ENCODE measurements at places on chromosomes 1 and 21.

GRCh38 chr1:23354245-23354644, 10.2 kb upstream of the HNRNPR start:
- DNase-seq = no peak

GRCh38 chr1:3355894-3356826, 98.3 kb upstream of the ARHGEF16 start:
- no peak for DNase-seq

DNA sequence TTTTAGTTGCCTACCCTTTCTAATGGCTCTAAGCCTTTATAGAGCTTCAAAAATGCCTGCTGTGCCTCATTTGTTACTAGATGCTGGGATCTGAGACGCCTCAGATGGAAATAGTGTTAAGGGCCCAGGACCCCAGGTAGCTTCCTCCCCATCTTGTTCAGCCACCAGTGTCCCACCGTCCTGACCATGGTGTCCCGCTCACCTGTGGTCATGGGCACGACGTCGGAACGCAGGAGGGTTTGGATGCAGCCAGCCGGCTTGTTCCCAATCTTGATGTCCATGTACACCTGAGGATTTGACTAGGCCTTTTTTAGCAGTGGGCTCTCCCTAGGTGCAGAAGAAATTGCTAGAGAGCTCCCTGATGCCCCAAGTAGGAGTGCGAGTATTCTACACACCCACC, 31.1 kb downstream of the PABPC4 start:
- DNase-seq = no peak

GRCh38 chr1:201309416-201309815, 26.1 kb downstream of the PKP1 start:
- DNase-seq = no peak

DNA sequence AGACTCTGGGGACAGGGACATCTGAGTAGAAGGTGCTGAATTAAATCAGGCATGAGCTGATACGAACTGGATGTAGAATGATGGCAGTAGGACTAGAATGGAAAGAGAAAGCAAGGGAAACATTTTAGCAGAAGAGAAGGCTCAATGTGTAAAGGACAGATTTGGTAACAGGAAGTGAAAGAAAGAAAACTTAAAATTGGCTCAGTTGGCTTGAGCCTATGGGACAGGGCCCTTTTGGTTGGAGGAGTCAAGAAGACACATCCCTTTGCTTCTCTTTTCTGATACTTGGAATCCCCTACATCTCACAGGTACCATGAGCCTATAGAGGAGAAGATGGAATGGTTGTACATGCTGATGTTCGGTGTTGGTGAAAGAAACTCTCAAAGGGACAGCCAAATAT, 300.6 kb upstream of the PLXNA2 start:
- no peak for DNase-seq

DNA sequence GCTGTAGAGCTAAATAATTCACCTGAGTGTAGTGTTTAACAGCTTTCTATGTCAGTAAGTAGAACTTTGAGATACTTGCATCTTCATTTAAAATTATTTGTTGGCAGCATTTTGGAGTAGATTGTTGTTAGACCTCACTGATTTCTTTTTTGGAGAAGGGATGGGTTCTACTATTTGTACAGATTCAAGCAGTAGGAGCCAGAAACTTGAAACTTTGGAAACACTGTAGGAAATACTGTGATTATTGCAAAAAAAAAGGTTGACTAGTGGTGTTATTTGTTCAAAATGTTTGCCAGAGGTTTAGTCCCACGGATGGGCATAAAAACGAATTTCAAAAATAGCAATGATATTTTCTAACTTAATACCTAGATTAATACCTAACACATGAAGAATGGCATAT, 102.7 kb downstream of the ATF6 start:
- no peak for DNase-seq

- no peak for DNase-seq
Measured at GRCh38 chr1:202856014-202856413, 32.9 kb downstream of the RABIF start.

All from natural killer cell (primary cell).